ENCODE measurements at places on chromosomes 16 and 17. TPM values are rescaled to one million over a fixed set of nuclear protein-coding genes. Genes with fewer than 3 reads are reported as not detected.

Gene TP53TG3F
- not detected for polyA plus RNA-seq

Gene ACBD4
- polyA plus RNA-seq: 7.3 TPM

Gene NPIPA3
- polyA plus RNA-seq: 2.0 TPM

Gene VMO1
- polyA plus RNA-seq: 0.78 TPM

Gene TP53TG3B
- polyA plus RNA-seq: not detected

Gene RCVRN
- polyA plus RNA-seq: not detected

Gene KRTAP3-1
- polyA plus RNA-seq: not detected

Gene CASKIN2
- polyA plus RNA-seq: 6.7 TPM

Gene TBC1D3H
- not detected for polyA plus RNA-seq

Gene YBX2
- polyA plus RNA-seq: 19.2 TPM

Gene SLC16A13
- polyA plus RNA-seq: 5.4 TPM

Gene NME3
- 214 TPM for polyA plus RNA-seq

Gene POLG2
- polyA plus RNA-seq: 8.2 TPM

Gene IL17C
- polyA plus RNA-seq: 1.9 TPM

Gene PRSS33
- 0.17 TPM for polyA plus RNA-seq

Gene SULT1A2
- 0.44 TPM for polyA plus RNA-seq

Gene GJD3
- 0.58 TPM for polyA plus RNA-seq

Gene GNG13
- not detected for polyA plus RNA-seq

Gene GAST
- polyA plus RNA-seq: not detected

Gene MIEF2
- 24.9 TPM for polyA plus RNA-seq

Gene EXOC3L1
- 1.3 TPM for polyA plus RNA-seq

Gene MYOCD
- polyA plus RNA-seq: 0.30 TPM

Gene SLC9A5
- polyA plus RNA-seq: 11.6 TPM

Gene SSTR5
- 0.60 TPM for polyA plus RNA-seq

Gene PMFBP1
- polyA plus RNA-seq: 0.32 TPM

Gene PDILT
- not detected for polyA plus RNA-seq

Gene TPSG1
- polyA plus RNA-seq: not detected

Gene PDE6G
- 12.9 TPM for polyA plus RNA-seq

Gene CHST5
- polyA plus RNA-seq: 0.23 TPM

Gene KIF2B
- polyA plus RNA-seq: not detected

Gene CA10
- 0.75 TPM for polyA plus RNA-seq

Gene ABCC3
- polyA plus RNA-seq: 0.22 TPM

Gene IL34
- polyA plus RNA-seq: 5.6 TPM

Gene SRL
- polyA plus RNA-seq: 0.09 TPM

Gene SMTNL2
- polyA plus RNA-seq: 4.6 TPM

Gene JMJD6
- polyA plus RNA-seq: 8.6 TPM

Gene CCT6B
- 0.67 TPM for polyA plus RNA-seq

Gene CASKIN1
- 1.2 TPM for polyA plus RNA-seq

Gene CA5A
- polyA plus RNA-seq: not detected

Gene SKAP1
- not detected for polyA plus RNA-seq

Gene DNAI2
- 0.24 TPM for polyA plus RNA-seq

Measured in H1 (cell line).